ENCODE measurements at places on chromosomes 1 and 21.
A peak's percentile ranks its signal among the peaks of the same experiment; 100 is the strongest.

- no peak for DNase-seq
These were observed 48.4 kb upstream of the TARBP1 start for GRCh38 chr1:234527346-234527745.

DNA sequence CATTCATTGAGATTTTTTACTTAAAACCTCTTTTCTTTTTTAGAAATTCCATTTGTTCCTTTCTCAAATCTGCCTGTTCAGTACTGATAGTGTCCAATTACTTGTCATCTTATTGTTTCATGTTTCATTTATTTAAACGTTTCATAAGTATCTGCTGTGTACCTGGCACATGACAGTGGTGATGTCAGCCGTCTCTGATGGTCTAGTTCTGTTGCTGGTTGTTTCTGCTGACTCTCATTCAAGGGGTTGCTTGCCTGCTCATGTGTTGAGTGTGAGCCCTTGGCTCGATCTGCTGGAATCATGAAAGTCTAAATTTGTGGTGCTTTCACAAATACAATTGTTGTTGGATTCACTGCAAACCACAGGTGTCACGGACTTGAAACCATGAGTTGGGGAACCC lies 25.5 kb upstream of the C2CD2 start:
- DNase-seq: no peak

DNA sequence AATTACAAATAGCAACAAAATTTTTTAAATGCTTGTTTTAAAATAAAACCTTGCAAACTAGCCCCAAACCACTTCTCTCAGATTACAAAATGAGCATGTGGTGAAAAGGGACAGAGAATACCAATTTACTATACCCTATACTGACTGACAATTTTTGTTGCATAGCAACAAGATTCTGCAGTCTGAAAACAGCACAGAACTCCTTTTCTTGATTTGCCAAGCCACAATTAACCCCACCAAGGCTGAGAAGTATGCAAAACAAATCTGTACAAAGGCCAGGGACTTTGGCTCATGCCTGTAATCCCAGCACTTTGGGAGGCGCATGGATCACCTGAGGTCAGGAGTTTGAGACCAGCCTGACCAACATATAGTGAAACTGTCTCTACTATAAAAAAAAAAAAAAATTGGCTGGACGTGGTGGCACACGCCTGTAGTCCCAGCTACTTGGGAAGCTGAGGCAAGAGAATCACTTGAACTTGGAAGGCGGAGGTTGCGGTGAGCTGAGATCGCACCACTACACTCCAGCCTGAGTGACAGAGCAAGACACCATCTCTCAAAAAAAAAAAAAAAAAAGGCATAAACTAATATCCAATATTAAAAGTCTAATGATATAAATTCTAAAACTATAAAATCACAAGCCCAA lies 21.8 kb downstream of the ENAH start:
- no peak for DNase-seq

GRCh38 chr1:35622510-35623178 lies 18.7 kb downstream of the PSMB2 start:
- DNase-seq: no peak

DNA sequence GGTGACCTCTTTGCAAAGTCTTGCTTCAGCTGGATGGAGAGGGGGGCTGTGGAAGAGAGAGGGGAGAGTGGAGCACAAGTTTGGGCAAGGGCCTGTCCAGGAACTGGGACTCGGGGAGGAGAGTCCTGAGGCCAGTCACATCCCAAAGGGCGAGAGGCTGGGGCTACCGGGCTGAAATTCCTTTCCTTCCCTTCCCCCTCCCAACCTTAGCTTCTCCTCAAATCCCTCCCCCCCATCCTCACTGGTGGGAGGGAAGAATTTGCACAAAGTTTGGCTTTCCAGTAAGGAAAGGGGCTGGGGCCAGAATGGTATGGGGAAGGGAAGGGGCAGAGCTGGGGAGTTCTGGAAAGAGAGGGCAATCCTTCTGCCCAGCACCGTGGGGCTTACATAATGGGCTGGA lies 854 bp downstream of the CNTN2 start:
- DNase-seq: no peak

- no peak for DNase-seq
These were observed 6.6 kb upstream of the ZNF669 start for GRCh38 chr1:247110627-247111258.

- no peak for DNase-seq
These were observed 573 bp downstream of the TRIM63 start for GRCh38 chr1:26066857-26067256.

- DNase-seq: no peak
These were observed 18.3 kb upstream of the KCNE1 start for GRCh38 chr21:34530261-34530660.

GRCh38 chr1:16155537-16156410 lies at the start of gene EPHA2:
EPHA2 (minus strand) TSS chr1:16156069; CDS start chr1:16155932, 137 bp downstream.
- DNase-seq: peak; percentile 94

DNA sequence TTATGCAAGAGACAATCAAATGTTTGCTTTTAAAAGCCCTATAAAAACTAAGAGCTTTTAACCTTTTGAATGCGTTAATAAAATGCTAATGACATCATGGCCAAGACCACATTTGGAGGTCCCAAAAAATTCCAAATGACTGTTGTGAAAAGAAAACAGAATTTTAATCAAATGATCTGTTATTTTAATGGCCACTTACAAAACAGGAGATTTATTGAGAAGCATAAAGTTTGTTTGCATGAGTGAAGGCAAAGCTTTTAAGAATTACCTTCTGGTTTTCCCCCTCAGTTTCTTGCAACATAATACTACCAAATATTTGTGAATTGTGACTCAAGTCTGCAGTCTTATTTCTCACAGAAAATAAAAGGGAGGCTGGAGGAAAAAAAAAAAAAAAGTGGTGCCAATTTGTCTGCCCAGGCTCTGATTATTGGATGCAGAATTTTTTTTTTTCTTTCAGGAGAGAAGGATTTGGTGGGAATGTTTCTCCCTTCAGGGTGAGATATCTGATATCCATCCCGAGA lies 60.7 kb downstream of the GORAB start:
- no peak for DNase-seq

GRCh38 chr1:74502858-74503257 lies 9.6 kb downstream of the LRRC53 start:
- no peak for DNase-seq

GRCh38 chr1:244599937-244600350 lies 53.0 kb upstream of the DESI2 start:
- DNase-seq: no peak

DNA sequence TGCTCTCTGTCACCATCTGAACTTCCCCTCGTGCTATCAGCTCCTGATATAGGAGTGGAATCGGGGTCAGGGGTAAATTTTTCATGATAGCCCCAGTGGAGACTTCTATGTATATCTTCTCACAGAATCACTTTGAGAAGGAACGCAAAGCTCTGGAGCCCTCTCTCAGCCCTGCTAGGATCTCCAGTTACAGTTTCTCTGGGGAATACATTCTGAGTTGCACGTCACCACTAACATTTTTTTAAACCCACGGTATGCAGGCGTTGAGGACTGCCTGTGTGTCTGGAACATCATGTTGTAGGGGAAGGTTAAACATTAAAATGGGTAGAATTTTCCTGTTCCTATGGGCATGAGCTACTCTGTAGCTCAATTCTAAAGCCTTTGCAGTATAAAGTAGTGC lies 116.4 kb upstream of the FAM78B start:
- no peak for DNase-seq

DNA sequence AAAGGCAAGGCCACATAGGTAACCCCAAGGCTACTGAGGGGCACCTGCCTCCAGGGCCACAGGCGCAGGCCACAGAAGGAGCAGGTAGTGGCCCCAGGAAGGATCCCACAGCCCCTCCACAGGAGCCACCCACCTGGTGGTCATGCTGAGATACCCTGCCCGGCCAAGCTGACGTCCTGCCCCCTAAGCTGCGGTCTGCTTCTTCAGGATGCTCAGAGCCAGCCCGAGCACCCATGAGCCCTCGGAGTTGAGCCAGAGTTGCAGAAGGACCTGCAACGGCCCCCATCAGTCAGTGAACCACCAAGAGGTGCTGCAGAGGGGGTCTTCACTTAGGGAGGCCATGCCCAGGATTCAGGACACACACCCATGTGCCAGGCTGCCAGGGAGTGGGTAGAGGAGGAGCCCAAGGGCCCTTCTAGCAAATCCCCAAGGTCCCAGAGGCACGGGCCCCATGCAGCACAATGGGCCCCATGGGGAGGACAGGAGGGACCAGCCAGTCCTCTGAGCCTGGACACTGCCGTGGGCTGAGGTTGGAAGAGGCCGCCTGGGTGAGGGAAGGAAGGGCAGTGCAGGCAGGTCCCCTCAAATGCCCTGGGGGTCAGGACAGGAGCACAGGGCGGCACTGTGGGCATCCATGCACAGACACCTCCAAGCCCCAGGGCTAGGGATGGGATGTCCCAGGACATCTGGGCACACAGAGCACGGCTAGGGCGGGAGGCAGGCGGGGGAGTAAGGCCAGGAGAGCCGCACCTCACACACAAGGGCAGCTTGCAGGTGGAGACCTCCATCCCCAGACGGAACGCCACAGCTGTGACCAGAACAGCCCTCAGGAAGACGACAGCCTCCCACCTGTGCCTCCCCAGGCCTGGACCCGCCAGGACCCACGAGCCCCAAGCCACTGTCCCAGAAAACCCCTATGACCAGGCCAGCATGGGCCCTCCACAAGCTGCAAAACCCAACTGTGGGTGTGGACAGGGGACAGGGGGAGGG lies 20.5 kb downstream of the WNT9A start:
- DNase-seq: no peak

DNA sequence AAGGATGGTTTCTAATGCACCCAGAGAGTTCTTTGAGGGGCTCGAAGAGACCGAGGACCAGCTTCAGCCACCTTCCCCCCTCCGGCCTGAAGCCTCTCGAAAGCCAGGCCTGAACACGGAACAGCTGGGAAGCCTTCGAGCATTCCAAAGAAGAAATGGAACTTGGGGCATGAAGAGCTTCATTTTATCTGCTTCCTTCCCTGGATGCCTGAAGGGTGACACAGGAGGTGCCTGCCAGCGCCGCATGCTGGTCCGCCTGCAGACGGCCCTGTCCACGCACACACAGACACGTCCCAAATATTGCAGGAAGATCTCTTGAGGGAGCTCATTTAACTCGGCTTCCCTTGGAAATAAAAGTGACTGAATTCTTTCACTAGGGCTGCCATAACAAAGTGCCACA lies 73.7 kb downstream of the TOMM20 start:
- DNase-seq: no peak

GRCh38 chr21:35981514-35982070 lies 78.7 kb downstream of the SETD4 start:
- no peak for DNase-seq

GRCh38 chr1:208213786-208214185 lies 30.4 kb downstream of the PLXNA2 start:
- no peak for DNase-seq

- DNase-seq: no peak
These were observed 88.6 kb downstream of the SELENOF start for GRCh38 chr1:86825319-86825718.

GRCh38 chr1:84802567-84803232 lies 90.3 kb downstream of the LPAR3 start:
- DNase-seq: no peak

GRCh38 chr1:25504706-25505595 lies 38.5 kb upstream of the LDLRAP1 start:
- DNase-seq: no peak

- no peak for DNase-seq
These were observed 304.6 kb upstream of the FAM78B start for GRCh38 chr1:166471359-166471758.

All from RWPE2 (cell line).